Glutamatergic neuron (in vitro differentiated cells): ENCODE measurements at places on chromosomes 12 and 14. TPM values are rescaled to one million over a fixed set of nuclear protein-coding genes. Genes with fewer than 3 reads are reported as not detected.
A peak's percentile ranks its signal among the peaks of the same experiment; 100 is the strongest.

Gene TGM1
- total RNA-seq = 4.2 TPM

- DNase-seq = no peak
These were observed 148.2 kb downstream of the ADGRD1 start for GRCh38 chr12:131101703-131102492.

DNA sequence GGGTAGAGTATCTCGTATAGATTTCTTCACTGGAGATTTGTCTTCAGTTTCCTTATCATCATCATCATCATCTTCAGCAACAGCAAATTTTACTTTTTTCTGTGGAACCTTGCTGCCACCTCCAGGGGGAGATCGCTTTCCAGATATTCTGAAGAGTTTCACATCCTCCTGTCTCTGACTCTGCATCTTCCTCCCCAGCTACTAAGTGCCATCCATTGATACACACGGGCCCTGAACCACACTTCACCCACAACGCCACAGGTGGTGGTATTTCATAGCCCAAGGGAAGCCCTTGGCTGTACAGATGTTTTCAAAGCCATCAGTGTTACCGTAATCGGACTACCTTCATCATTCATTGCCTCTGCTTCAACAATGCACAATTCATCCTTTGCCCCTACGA, 82.2 kb downstream of the PPP2R5C start:
- no peak for DNase-seq

DNA sequence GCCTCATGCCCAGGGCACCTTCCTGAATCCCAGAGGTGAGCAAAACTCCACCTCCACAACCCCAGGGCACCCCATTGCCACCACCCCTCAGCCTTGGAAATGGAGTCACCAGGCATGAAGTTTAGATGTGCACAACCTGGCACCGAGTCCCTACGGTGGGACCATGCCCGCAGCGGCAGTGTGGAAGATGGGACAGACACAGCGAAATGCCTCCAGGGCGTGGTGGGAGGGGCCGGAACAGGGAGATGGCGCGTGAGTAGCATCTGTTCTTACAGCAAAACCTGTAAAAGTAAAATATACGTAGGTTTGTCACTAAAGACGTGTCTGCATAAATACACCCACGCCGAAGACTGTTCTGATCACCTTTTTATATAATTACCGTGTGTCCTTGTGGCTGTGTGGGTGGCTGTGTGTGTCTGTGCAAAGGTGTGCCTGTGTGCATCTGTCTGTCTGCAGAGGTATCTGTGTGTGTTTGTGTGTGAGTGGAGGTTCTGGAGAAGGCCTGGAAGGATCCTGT, 17.4 kb upstream of the DEGS2 start:
- no peak for DNase-seq

DNA sequence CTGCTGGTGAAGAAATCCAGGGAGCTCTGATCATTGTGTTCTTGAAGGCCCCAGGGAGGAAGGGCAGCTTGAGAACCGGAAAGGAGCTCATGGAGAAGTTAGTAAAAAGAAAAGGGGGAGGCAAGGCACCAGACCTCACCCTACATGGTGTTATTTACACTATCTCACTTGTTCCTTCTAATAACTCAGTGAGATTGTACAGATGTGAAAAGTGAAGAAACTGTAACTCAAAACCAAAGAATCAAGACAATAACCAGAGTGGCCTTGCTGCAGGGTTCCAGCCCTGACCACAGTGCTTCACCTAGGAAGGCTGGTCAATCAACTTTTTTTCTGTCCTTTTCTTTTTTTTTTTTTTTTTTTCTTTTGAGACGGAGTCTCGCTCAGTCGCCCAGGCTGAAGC, 353.6 kb downstream of the TMTC2 start:
- DNase-seq = no peak

Gene TRIP11
- total RNA-seq = 33.8 TPM

- no peak for DNase-seq
These were observed 120.5 kb downstream of the TMTC2 start for GRCh38 chr12:82807132-82807737.

DNA sequence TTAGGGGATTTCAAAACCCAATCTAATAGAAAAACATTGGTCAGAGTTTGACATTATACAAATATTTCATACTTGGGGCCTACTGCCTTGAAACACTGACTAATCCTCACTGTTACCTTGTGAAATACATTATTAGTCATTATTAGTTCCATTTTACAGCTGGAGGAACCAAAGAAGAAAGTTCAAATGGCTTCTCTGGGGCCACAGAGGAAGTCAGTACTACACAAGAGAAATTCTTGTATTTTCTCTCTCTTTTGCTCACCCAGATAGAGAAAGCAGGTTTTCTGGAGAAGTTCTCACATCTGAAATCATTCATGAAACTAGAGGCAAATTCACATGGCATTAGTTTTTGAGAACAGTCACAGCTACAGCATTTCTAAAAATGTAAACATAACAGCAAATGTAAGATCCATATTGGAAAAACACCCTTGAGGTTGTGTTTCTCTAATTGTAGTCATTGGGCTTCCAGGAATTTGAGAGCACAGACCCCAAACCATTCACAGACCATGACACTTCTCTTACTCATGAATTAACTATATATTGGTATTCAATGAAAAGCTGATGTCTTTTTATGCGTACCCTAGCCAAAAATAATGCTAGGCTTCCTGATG, 83.0 kb downstream of the LLPH start:
- DNase-seq = no peak

Gene KRT6A
- not detected for total RNA-seq

GRCh38 chr12:54404061-54405004, 14.7 kb downstream of the ITGA5 start:
- peak; percentile 77 for DNase-seq

Gene EIF2S3B
- total RNA-seq = 4.1 TPM

DNA sequence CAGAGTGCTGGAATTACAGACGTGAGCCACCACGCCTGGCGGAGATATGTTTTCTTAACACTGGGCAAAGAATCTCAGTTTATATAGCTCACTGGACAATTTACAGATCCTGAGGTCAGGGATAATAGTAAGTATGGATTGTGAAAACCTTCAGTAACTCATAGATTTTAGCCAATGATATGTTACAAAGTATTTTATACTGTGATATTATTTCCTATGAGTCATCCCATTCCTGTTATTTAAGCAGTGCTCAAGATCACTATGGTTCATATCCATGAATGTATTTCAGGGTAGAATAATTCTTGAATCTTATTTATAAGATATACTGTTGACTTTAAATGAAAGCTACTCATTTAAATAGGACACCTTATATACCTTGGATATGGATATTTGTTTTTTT, 107.2 kb downstream of the RAD51B start:
- DNase-seq = no peak

Gene RNASE7
- not detected for total RNA-seq

DNA sequence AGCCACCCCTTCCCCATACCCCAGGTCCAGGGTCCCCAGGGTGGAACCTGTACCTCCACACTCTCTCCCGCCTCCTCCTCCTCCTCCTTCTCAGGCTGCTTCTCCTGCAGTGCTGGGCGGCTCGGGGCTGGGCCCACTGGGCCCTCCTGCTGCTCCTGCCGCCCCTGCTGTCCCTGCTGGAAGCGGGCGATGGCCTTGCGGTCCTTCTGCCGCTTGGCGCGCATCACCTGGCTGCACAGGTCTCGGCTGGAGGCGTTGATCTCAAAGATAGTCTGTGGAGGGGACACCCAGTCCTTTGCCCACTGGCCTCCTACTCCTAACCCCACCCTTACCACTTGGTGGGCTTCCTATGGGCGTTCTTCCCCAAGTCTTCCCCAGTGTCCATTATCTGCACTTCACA, 14.5 kb downstream of the CFAP73 start:
- DNase-seq = no peak

DNA sequence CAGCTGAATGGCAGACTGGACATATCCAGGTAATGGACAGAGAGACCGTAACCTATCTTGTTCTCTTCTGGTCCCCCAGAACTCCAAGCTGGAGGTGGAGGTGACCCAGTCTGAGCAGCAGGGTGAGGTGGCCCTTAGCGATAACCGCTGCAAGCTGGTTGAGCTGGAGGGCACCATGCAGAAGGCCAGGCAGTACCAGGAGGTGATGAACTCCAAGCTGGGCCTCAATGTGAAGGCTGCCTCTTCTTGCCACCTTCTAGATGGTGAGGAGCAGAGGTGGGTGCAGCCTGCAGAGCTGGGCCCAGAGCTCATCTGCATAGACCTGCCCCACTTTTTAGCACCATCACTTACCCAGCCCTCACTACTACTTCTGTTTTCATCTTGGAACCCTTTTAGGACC, 7.2 kb upstream of the KRT86 start:
- no peak for DNase-seq

Gene TAS2R7
- 0.39 TPM for total RNA-seq

DNA sequence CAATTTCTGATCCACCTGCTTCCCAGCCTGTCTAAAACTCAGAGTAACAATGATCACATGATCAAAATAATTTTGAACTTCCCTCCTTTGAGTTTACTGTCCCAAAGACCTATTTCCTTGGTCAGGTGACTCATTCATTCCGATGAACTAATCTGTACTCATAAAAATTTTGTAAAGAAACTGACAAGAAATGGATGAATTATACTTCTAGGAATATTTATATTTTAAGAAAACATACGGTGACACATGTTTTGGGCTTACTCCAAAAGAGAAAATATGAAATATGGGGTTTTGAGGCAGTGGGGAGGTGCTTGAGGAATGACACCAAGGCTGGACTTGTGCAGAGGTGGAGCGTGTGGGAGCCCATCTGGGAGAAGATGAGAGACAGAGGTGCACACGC, 42.0 kb downstream of the GUCY2C start:
- DNase-seq = no peak

- no peak for DNase-seq
These were observed 729.7 kb upstream of the TBX3 start for GRCh38 chr12:115413626-115414025.

- no peak for DNase-seq
These were observed 9.7 kb downstream of the DDX47 start for GRCh38 chr12:12822886-12823285.

GRCh38 chr12:99611117-99611516, 36.4 kb upstream of the GARIN6 start:
- DNase-seq = no peak

DNA sequence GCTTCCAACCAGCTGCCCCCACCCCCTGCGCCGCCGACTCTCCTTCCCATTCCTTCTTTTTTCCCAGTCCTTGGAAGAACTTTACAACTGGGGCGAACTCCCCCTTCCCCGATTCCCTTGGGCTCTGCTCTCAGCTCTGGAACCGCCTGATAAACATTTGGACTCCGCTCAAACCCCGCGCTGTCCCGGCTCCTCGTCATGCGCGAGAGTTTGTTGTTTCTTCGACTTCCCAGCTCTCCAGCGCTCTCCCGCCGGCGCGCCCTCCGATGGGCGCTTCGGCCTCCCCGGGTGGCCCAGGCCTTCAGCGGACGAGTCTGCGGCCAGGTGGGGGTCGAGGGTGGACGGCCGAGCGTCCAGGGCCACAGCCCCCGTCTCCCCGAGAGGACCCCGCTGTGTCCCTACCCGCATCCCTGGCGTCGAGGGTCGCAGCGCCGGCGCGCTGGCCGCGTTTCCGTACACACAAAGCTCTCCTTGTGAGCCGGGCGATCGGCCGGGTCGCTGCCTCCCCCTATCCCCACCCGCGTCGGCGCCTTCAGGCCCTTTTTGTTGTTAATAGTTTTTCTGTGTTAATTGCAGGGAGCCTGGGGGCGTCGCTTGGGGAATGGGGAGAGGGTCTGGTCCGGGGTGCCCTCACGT, 847 bp downstream of the MMP14 start:
- DNase-seq = peak; percentile 61

GRCh38 chr14:94797887-94798286, 28.0 kb upstream of the GSC start:
- DNase-seq = no peak

Gene BHLHE41
- 3.6 TPM for total RNA-seq

DNA sequence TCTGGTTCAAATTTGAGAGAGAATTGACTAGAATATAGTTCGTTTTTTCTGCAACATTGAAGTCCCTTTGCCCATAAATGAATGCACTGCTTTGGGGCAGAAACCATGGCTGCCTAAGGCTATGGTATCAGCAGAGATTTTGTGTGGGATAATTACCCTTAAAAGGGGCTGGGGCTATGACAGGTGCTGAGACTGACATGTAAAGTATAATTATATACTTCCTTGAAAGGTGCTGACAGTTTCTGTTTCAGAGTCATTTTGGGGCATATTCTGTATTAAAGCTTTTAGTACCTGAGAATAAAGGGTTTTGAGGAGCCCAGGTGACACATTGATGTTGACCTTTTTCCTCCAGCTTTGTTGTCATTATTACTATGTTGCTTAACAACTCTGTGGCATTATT, 150.3 kb upstream of the PTPRQ start:
- no peak for DNase-seq

DNA sequence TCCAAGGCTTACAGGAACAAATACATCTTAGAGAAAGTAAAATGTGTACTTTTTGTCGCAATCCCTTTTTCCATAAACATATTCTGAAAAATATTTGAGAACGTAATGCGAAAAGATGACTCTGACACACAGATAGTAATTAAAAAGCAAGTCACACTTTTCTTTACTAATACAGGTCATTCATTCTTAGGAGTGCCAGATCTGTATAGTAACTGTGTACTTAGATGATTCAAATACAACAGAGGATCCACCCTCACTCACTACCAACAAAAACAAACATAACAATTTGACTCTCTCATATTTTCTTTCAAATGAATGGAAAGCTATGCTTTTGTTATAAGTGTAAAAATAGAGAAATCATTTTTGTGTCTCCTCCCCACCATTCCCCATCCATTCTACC, 795.4 kb downstream of the SLC6A15 start:
- no peak for DNase-seq

Gene B4GALNT1
- total RNA-seq = 83.9 TPM

DNA sequence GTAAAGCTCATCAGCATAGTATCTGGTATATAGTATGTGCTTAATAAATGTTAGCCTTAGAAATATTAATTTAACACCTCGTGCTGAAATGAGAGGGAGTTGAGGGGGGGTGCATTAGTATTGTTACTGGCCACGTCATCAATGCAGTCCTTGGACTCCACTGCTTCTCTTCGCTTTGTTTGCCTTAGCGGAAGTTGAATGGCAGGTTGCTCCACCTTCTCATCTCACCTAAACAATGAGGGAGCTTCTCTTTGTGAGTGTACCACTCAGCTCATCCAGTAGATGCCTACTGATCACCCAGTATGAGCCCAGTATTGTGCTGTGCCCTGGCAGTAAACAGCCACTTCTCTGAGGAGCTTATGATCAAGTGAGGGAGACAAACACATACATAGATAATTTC, 4.5 kb downstream of the TMEM117 start:
- no peak for DNase-seq

Gene CMA1
- total RNA-seq = not detected

Gene KLRD1
- 0.25 TPM for total RNA-seq

- DNase-seq = peak; percentile 47
These were observed 242.0 kb upstream of the MDGA2 start for GRCh38 chr14:47917344-47917954.

DNA sequence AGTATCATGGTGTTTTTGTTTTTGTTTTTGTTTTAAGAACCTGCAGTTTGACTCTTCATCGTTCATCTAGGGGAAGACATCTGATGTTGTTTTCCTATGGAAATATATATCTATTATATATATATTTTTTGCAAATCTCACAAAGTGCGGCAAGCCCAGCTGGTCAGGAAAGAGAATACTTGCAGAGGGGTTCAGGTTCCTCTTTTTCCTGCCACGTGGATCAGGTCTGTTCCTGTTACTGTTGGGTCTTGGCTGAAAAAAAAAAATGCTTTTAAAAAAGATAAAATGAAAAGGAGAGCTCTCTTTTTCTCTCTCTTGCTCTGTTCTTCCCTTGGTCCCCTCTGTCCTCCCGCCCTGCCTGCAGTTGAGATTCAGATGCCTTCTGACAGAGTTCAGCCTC, 179.4 kb upstream of the BCL2L14 start:
- no peak for DNase-seq
